Activated T-cell treated with anti-CD3 and anti-CD28 coated beads, Interleukin-2, amount 50 U/mL, for 72 hours (primary cell): ENCODE measurements at places on chromosomes 1 and 21. TPM values are rescaled to one million over a fixed set of nuclear protein-coding genes. Genes with fewer than 3 reads are reported as not detected.

Gene UCK2
- total RNA-seq, result 47.3 TPM

Gene LIPI
- total RNA-seq, result not detected

Gene PEAR1
- total RNA-seq, result 0.07 TPM

Gene TMEM240
- 1.0 TPM for total RNA-seq

Gene DAB1
- 0.72 TPM for total RNA-seq

Gene TMEM200B
- 0.36 TPM for total RNA-seq

Gene PDC
- total RNA-seq, result not detected

GRCh38 chr1:116128664-116129063 lies 17.5 kb downstream of the MAB21L3 start:
- H3K4me1 ChIP-seq, result peaks cover 46% of the 10 kb centered on the region
- DNase-seq, result peak; percentile 84
- H3K27me3 ChIP-seq, result peaks cover 35% of the 10 kb centered on the region
- H3K27ac ChIP-seq, result peak overlapping the region; percentile 59

DNA sequence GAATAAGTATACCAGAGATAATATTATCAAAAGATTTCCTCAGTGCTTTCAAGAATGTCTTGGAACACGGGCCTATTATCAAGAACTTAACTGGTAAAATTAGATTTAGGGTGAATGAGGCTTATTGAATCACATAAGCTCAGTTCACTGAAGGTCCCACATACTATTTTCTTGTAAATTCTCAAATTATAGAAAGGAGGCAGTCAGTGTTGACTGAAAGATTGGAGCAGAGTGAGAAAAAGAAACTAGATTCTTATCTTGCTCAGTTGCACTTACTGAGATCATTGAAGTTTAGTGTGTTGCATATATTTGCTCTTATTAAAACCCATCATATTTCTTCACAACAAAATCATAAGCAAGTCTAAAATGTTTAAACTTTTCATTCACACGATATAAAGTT lies 3.9 kb upstream of the RGS1 start:
- no peaks in the 10 kb centered on the region for H3K27me3 ChIP-seq
- H3K27ac ChIP-seq, result peak overlapping the region; percentile 29
- H3K36me3 ChIP-seq, result peaks cover 18% of the 10 kb centered on the region

DNA sequence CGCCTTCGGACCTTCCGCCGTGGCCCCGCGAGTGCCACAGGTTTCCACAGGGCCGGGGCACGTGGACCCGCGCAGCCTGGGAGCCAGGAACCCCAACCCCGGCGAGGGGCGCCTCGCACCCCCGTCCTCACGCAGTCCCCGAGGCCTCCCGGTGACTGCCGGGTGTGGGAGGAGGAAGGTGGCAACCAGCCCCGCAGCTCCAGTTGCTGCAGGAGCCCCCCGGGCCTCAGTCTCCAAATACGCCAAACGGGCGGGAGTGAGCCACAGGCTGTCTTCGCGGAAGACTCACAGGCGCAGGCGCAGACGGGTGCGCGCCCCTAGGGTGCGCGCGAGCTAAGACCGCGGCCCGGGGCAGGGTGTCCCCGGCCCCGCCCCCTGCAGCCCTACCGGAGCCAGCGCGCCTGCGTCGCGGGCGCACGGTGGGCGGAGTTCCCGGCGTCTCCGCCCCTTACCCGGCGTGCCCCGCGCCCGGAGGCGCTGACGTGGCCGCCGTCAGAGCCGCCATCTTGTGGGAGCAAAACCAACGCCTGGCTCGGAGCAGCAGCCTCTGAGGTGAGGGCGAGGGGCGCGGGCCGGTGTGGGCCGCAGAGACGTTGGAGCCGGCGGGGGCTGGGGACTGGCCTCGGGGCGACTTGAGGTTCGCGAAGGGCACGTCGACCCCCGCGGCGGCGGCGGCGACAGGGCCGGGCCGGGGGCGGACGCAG lies at the start of gene ARF1:
Gene ARF1, plus strand, starts transcription at position 495 of the 704 bp plus-strand sequence. CDS start 14,407 bp downstream, outside the sequence.
- H3K4me3 ChIP-seq, result peak within 1 kb of the TSS; percentile 91
- H3K27me3 ChIP-seq, result no peaks in the 10 kb centered on the region
- DNase-seq, result peak; percentile 97
- peaks cover 55% of the 10 kb centered on the region for H3K4me1 ChIP-seq

GRCh38 chr1:26154750-26155149 lies 4.1 kb upstream of the FAM110D start:
- DNase-seq, result no peak
- H3K27me3 ChIP-seq, result peaks cover 43% of the 10 kb centered on the region
- H3K4me3 ChIP-seq, result no peak overlapping the region
- H3K27ac ChIP-seq, result no peak overlapping the region
- H3K36me3 ChIP-seq, result no peaks in the 10 kb centered on the region

DNA sequence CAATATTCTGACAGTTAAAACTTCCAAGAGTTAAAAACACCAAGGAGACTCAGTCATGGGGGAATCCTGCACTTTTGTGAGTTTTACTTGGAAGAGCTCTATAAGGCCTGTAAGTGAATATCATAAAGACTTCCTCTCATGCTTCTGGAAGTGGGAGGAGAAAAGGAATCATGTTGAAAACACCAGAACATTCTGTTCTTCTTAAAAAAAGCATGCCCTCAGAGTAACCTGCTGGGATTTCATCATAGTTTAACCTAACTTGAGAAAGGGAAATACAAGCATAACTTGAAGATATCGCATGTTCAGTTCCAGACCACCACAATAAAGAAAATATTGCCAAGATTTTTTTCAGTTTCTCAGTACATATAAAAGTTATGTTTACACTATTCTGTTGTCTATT lies 51.9 kb downstream of the COL11A1 start:
- no peak overlapping the region for H3K4me3 ChIP-seq
- no peak overlapping the region for H3K27ac ChIP-seq
- H3K36me3 ChIP-seq, result no peaks in the 10 kb centered on the region
- H3K4me1 ChIP-seq, result no peaks in the 10 kb centered on the region
- no peak for DNase-seq
- no peaks in the 10 kb centered on the region for H3K27me3 ChIP-seq

GRCh38 chr1:81020506-81020905 lies 780.2 kb upstream of the ADGRL2 start:
- no peaks in the 10 kb centered on the region for H3K36me3 ChIP-seq
- H3K4me3 ChIP-seq, result no peak overlapping the region
- H3K27me3 ChIP-seq, result no peaks in the 10 kb centered on the region
- no peaks in the 10 kb centered on the region for H3K4me1 ChIP-seq
- no peak overlapping the region for H3K27ac ChIP-seq

- no peak for DNase-seq
- H3K36me3 ChIP-seq, result no peaks in the 10 kb centered on the region
- H3K4me3 ChIP-seq, result no peak overlapping the region
- no peak overlapping the region for H3K27ac ChIP-seq
- no peaks in the 10 kb centered on the region for H3K27me3 ChIP-seq
Observed at GRCh38 chr1:164602480-164603093, 43.6 kb downstream of the PBX1 start.

DNA sequence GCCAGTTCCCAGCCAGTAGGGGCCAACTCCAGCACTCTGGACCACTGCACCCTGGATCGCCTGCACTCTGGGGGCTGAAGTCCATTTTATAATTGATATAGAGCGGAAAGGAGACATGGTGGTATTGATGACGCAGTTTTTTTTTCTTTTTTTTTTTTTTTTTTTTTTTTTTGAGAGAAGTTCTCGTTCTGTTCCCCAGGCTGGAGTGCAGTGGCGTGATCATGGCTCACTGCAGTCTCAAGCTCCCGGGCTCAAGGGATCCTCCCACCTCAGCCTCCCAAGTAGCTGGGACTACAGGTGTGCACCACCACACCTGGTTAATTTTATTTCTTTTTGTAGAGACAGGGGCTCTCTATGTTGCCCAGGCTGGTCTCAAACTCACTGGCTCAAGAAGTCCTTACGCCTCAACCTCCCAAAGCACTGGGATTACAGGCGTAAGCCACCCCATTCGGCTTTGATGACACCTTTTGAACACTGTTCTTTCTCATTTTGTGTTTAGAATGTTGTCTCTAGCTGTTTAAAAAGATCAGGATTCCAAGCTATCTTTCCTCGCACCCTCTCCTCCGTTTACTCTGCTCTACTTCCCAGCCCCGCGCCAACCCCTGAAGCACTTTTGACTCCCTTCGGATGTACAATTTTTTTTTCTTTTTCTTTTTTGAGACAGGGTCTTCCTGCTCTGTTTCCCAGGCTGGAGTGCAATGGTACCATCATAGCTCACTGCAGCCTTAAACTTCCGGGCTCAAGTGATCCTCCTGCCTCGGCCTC lies 960 bp downstream of the MX2 start:
- DNase-seq, result no peak
- peaks cover 40% of the 10 kb centered on the region for H3K4me1 ChIP-seq
- no peaks in the 10 kb centered on the region for H3K27me3 ChIP-seq

DNA sequence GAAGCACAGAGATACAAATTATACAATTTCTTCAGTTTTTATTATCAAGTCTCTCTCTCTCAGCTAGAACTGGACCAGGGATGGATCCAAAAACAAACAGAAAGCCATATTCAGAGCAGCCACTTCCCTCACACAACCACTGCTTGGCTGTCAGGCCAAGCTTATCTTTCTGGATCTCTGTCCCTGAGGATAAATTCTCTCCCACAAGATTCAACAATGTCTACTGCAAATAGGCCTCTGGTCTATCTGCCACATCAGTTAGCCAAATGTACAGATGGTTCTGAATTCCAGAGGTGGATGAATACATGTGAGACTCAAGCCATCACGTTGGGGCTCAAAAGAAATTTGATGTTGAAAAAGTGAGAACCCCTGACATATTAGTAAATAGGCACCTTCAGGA lies 350.9 kb downstream of the LTN1 start:
- H3K4me3 ChIP-seq, result no peak overlapping the region
- H3K4me1 ChIP-seq, result peaks cover 8% of the 10 kb centered on the region
- no peaks in the 10 kb centered on the region for H3K27me3 ChIP-seq
- H3K27ac ChIP-seq, result no peak overlapping the region
- DNase-seq, result no peak
- H3K36me3 ChIP-seq, result peaks cover 2% of the 10 kb centered on the region

- H3K4me3 ChIP-seq, result no peak overlapping the region
- H3K36me3 ChIP-seq, result no peaks in the 10 kb centered on the region
- H3K4me1 ChIP-seq, result no peaks in the 10 kb centered on the region
- DNase-seq, result no peak
- H3K27ac ChIP-seq, result no peak overlapping the region
Observed at GRCh38 chr21:27406300-27407009, 439.6 kb upstream of the ADAMTS5 start.

DNA sequence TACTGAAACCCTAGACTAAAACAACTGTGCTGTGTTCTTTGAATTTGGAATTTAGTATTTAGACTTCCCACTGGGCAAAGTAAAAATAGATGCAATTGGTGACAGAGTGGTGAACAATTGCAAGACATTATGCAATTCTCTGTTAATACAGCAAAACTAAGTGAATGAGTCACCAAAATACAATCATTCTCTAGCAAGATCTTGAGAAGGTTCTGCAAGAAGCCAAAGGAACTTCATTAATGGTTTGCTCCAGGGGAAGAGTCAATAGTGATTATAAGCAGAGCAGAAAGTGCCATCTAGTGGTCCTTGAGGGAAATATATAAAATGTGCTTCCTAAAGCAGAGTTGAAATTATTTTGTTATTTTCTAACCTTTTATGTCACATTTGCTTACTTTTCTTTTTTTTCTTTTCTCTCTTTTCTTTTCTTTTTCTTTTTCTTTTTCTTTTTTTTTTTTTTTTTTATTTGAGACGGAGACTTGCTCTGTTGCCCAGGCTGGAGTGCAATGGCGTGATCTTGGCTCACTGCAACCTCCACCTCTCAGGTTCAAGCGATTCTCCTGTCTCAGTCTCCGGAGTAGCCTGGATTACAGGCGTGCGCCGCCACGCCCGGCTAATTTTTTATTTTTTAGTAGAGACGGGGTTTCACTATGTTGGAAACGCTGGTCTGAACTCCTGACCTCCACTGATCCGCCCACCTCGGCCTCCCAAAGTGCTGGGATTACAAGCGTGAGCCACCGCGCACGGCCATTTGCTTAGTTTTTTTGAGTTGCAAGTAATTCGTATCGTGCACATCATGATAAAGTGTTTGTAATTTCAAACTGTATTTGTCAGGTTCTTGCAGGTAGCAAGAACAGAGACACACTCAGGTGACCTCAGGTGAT lies 99.2 kb downstream of the CTH start:
- no peak overlapping the region for H3K27ac ChIP-seq
- H3K4me1 ChIP-seq, result peaks cover 4% of the 10 kb centered on the region
- no peak overlapping the region for H3K4me3 ChIP-seq
- DNase-seq, result no peak
- no peaks in the 10 kb centered on the region for H3K36me3 ChIP-seq

DNA sequence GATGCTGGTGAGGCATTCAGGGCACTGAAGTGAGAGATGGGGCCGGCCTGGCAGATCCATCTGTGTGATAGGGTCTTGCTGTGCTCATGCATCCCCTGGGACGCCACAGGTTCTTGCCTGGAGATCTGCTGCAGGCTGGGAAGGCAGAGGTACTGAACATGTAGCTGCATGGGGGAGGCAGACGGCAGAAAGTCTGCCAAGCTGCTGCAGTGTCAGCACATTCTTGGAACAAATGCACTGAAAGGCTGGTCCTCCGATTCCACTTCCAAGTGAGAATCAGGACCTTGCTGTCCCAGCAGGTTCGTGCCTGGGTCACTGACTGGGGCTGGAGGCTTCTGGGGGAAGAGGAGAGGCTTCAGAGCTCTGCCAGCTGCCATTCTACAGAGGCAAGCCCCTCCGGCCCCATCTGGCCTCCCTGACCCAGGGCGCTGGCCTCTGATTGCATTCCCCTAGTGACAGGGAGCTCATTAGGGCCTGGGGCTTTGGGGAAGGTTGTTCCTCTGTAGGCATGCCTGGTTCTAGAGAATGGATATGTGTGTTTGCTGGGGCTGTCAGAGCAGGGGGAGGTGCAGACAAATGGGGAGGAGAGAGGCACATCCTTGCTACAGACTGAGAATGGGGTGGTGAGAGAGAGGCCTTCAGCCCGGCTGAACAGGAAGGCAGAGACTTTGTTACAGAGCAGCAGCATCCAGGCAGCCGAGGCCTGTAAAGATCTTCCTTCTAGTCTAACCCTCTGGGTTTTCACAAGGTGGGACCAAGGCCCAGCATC lies 174.0 kb downstream of the TRABD2B start:
- H3K4me3 ChIP-seq, result no peak overlapping the region
- H3K27ac ChIP-seq, result no peak overlapping the region
- no peaks in the 10 kb centered on the region for H3K4me1 ChIP-seq
- H3K36me3 ChIP-seq, result no peaks in the 10 kb centered on the region
- H3K27me3 ChIP-seq, result no peaks in the 10 kb centered on the region

DNA sequence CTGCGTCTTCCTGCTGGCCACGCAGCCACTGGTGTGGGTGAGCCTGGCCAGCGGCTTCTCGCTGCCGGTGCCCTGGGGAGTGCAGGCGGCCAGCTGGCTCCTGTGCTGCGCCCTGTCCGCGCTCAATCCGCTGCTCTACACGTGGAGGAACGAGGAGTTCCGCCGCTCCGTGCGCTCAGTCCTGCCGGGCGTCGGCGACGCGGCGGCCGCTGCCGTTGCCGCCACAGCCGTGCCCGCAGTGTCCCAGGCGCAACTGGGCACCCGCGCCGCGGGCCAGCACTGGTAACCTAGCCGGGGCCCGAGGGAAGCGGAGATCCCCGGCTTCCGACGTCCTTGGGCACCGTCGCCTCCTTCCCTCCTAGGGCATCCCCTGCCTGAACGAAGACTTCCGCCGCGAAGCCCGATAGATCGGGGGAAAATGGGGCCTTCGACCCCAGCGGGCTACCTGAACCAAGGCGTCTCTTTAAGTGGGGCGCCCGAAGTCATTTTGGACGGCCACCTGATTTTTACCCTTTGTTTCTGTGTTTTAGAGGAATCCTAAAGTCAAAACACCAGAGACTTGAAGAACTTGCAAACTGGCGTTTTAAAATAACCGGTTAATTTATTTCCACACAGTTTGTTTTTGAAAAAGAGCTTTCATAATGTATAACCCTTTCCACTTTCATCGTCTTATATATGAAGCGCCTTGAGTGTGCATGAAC lies 2.0 kb downstream of the GPR88 start:
- peaks cover 76% of the 10 kb centered on the region for H3K27me3 ChIP-seq
- H3K4me3 ChIP-seq, result peak overlapping the region; percentile 76
- peaks cover 21% of the 10 kb centered on the region for H3K4me1 ChIP-seq
- no peak overlapping the region for H3K27ac ChIP-seq
